Stimulated activated CD8-positive, alpha-beta memory T cell treated with anti-CD3 and anti-CD28 coated beads, Interleukin-15, amount 100 ng/mL, for 4 hours (primary cell): ENCODE measurements at places on chromosomes 2 and 18.

DNA sequence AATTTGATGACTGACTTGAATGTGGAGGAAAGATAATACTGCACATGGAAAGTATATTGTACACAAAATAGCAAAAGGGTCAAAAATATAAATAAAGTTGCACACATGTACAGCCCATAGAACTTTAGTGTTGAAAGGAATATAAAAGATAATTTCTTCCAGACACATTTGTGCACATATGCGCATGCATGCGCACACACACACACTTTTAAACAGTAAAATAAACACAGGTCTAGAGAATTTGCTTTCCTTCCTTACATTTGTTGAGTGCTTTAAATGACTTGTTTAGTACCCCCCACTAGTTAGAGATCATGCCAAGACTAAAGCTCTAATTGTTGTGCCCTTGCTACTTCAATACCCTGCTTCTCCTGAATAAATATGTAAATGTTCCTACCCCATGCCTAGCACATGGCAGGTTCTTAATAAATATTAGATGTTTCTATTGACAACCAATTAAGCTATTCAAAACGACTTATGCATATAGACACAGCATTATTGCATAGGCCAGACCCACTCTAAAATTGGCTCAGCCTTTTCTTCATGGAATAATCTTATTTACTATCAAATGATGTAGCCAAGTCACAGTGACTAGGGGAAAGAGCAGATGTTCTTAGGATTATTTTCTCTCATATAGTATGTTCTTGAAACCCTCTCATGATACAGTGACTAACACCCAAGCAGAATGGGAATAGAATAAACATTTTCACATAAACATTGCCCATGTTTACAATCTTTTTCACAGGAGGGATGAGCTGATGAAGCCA, 165.5 kb upstream of the ACVR2A start:
- DNase-seq, result no peak

GRCh38 chr2:80019571-80020460, 284.7 kb downstream of the LRRTM1 start:
- no peak for DNase-seq

DNA sequence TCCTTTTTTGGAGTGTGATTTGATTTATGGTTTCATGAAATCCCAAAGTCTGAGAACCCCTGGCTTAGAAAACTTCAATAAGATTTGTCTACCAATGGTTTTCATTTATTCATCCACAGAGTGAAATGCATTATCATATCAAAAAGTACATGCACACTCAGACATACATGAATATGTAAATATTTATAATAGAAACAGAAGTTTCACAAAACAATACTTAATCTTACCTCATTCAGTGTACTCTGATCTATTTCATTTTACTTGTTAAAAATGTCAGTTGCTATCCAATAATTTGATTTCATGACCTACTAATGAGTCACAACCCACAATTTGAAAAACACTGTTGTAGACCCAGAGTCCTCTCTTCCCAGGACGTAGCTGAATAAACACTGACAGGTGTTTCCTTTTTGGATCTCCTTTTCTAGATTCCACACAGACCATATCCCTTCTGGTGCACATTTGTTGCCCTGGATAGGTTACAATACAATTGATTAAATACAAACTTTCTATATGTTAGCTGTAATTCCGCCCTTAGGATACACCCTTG, 10.4 kb upstream of the CAVIN2 start:
- no peak for DNase-seq

DNA sequence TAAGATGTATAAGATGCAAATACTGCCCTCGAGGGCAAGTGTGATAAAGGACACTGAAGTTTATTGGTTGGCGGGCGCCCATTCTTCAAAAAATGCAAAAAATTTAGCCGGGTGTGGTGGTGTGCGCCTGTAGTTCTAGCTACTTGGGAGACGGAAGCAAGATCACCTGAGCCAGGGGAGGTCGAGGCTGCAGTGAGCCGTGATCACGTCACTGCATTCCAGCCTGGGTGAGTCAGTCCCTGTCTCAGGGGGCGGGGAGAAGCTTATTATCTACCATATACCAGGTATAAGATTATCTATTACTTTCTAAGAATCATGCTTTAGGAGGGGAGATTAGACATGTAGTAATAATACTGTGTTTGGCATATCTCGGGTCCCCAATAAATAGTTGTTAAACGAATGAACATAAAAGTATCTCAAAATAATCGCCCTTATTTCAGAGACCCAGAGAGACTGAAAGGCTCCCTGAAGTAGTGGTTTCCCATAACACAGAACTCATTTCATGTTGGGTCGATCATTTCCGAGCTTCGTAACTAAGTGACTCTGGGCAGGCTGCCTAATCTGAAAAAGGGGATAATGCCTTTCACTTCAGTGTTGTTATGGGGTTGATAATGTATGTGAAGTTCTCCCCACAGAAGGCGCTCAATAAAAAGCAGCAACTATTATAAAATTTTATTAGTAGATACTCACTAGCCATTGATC, 1.2 kb upstream of the SELENOI start:
- DNase-seq, result peak; percentile 10

DNA sequence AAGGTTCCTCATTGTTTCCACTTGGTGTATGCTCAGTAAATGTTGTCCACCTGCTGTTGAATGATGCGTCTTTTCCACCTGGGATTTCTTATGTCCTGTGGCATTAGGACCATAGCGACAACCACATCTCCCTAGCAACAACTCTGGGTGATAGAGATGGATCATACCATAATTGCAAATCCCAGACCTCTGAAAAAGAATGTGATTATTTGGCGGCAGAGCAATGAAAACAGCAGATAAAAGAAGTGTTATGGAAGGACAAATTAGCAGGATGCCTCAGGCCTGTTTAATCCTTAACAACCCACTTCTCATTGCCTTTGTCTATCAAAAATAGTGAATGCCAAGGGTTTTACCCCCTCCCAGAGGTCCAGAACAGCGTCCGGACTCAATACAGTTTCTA, 278.9 kb downstream of the TSN start:
- no peak for DNase-seq

DNA sequence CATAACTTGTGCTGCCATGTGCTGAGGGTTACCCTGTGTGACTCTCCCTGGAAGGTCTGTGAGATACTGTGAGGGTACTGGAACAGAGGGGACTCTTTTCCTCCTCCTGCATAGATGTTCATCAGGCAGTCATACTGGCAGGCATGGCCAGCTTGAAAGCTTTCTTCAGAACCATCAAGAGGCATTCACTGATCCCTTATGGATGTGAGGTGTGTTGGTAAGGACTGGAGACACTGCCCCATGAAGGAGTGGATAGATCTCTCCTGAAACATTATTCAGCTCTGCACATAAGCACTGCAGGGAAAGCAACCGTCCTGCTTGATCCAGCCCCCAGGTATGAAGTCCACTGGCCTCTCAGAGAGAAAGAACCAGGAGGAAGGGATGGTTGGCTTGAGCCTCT, 176.6 kb upstream of the ARL4C start:
- no peak for DNase-seq

GRCh38 chr2:186159101-186159500, 327.0 kb upstream of the ZC3H15 start:
- no peak for DNase-seq

DNA sequence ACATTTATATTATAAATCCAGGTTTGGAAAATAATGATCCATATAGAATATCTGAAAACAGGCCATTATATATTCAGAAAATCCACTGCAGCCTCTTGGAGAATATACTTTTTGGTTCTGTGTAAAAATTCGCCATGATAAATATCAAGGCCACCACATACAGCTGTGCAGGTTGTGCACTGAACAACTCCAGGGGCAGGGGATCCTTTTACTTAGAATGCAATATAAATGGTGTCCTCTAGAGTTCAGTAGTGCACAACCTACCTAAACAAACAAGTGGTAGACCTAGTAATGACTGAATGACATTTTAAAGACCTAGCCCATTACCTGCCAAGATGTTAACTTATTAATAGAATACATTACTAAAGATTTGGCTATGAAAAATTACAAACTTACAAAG, 22.4 kb downstream of the MOGAT1 start:
- no peak for DNase-seq

GRCh38 chr18:40670668-40671375, 1284.2 kb upstream of the PIK3C3 start:
- DNase-seq, result no peak

DNA sequence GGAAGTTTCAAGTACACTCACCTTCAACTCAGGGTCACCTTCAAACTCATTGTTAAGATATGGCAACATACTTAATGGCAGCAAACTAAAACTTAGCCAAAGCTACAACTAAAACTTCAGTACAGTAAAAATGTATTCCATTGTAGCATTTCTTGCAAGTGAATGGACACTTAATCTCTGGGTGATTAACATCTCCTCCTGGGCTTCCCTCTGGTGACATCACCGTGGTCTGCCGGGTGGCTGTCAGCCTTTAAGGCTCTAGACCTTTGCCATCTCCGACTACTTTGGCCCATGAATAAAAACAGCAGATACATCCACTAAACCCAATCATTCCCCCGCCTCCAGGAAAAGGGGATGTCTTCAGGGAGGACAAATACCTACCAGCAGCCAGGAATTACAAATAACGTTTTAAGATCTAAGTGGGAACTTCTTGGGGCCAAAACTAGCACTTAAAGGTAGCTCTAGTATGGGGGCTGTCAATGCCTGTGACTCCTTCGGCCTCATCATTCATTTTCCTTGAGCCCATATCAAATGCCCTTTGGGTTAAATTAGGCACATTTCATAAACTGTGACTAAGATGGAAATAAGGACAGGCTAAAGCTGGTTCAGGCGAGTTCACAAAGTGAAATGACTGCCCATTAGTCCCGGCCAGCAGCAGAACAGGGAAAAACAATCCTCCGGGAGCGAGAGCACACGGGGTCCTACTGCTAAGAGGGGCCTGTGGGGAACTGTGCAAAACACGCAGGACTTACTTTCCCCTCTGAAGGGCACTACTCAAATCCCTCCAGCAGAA, 1.1 kb downstream of the TFCP2L1 start:
- DNase-seq, result no peak

- no peak for DNase-seq
Measured at GRCh38 chr2:42902939-42903709, 110.7 kb upstream of the HAAO start.

- DNase-seq, result no peak
Measured at GRCh38 chr18:25827961-25828561, 262.4 kb downstream of the SS18 start.

- DNase-seq, result no peak
Measured at GRCh38 chr18:34661464-34662087, 48.5 kb upstream of the DTNA start.

GRCh38 chr2:43569921-43570320, 25.9 kb downstream of the THADA start:
- no peak for DNase-seq

DNA sequence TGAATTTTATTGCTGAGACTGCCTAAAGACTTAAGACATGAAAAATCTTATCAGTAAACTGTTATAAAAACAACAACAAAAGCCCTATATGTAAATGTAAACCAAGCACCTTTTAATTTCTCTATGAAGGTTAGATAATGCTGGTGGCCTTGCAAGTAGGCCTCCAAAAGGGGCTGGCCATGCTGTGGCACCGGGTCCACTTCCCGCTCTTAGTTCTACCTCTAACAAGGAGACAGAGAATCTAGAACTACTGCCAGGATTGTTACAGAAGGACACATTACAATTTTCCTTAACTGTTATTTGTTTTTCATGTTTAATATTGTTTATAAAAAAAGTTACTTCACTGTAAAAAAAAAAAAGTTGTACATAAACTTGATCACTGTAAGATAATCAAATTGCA, 49.0 kb downstream of the UGP2 start:
- DNase-seq, result no peak

GRCh38 chr2:167451496-167452289, 563.4 kb downstream of the XIRP2 start:
- DNase-seq, result no peak

GRCh38 chr2:126801473-126801872, 97.2 kb upstream of the TEX51 start:
- DNase-seq, result no peak

GRCh38 chr2:66082581-66082980, 352.3 kb upstream of the MEIS1 start:
- no peak for DNase-seq

GRCh38 chr2:3282056-3282998, 95.3 kb downstream of the EIPR1 start:
- DNase-seq, result no peak

- no peak for DNase-seq
Measured at GRCh38 chr2:110669079-110669478, 8.8 kb downstream of the BUB1 start.

GRCh38 chr2:108917526-108917925, 71.5 kb downstream of the EDAR start:
- no peak for DNase-seq

- no peak for DNase-seq
Measured at GRCh38 chr2:26529406-26530239, 51.7 kb upstream of the OTOF start.

GRCh38 chr18:66461344-66461743, 142.5 kb downstream of the CDH19 start:
- no peak for DNase-seq

DNA sequence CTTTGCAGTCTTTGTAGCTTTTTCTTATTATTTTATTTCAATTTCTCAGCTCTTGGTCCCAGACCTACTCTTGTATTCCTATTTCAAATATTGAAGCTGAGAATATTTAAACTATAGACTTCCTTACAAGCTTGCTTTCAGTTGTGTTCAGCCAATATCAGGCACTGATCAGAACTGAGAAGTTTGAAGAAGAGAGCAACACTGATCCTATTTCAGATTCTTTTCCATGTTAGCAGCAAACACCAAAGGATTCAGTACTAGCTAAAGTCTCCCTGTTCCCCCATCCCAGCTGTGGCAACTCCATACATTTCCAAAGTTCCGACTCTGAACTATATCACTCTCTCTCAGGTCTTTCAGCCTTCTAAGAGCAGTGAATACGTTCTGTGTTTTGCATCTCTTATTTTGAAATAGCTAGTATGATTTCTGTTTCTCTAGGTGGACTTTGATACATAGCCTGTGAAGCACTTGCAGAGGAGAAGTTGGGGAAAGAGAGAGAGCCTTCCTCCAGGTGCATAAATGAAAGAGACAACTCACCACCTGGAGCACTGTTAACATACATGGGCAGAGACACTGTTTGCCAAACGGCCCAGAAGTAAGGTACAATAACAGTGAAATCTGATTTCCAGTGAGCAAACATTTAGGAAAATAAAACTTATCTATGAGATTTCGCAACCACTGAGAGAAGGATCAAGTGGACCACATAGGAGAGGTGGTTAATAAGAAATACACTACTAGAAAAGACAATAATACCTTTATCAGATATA, 135.0 kb upstream of the ZNF804A start:
- no peak for DNase-seq

GRCh38 chr2:14587119-14587518, 45.4 kb upstream of the LRATD1 start:
- DNase-seq, result no peak
